ENCODE measurements at places on chromosomes 2 and 18.
A peak's percentile ranks its signal among the peaks of the same experiment; 100 is the strongest.

- DNase-seq: no peak
Observed at GRCh38 chr18:26056291-26056690, 34.1 kb downstream of the SS18 start.

DNA sequence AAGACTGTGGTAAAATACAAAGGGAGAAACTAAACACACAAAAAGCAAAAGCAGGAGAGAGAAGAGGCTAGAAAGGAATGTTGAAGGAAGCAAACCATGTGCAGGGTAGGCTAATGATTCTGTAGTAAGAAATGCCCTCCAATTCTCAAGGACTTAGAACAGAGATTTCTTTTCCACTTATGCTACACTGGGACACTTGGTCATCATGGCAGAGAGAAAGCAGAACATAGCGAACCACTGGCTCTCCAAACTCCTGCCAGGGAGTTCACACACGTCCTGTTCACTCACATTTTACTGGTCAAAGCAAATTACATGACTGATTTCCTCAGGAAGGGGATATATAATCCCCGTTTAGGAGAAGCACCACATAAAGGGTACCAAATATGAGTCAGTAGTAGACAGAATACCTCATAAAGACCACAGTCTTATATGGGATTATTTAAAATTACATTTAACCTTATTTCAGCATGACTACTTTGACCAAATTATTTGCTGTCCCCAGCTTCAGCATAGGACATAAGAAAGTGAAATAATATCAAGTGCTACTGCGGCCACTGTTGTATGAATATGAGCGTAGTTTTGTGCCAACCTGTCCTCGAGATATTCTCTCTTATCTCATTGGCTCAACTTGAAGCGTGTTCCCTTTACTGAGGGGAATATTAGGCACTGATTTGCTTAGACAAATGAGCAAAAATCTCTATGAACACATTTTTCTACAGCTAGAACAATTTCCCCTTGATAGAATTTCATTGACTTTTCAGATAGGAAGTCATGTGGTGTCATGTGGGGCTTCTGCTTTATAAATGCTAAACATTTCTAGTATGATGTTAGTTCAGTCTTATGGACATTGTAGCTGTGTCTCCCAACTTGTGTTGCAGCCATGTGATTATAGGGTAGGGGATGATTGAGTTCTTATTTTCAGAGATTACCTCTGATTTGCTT is 81.7 kb downstream of the FAM161A start:
- no peak for DNase-seq

DNA sequence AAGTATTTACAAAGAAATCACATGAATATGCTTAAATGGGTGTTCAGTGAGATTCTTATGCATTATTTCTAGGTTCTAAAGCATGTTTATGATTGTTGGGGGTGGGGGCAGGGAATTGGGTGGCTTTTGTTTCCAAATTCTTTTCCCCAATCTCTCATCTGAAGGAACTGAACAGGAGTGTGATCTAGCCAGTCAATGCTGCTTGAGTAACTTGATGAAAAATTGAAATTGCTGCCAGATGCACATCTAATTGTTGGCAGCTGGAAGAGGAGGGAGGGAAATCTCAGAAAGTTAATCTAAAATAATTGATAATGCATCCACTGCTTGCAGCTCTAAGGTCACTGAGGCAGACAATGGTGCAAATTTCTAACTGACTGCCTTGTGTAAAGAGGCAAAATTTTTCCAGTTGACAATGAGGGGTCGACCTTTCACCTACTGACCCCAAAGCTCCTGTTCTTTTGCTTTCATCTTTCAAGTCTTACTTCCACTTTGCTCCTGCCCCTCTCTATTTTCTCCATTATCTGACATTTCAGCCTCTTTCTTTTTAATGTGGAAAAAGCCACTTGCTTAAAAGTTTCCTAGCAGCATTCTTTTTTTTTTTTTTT is 53.3 kb downstream of the IRS1 start:
- DNase-seq: no peak

- DNase-seq: no peak
Observed at GRCh38 chr2:1594373-1595171, 149.7 kb downstream of the PXDN start.

DNA sequence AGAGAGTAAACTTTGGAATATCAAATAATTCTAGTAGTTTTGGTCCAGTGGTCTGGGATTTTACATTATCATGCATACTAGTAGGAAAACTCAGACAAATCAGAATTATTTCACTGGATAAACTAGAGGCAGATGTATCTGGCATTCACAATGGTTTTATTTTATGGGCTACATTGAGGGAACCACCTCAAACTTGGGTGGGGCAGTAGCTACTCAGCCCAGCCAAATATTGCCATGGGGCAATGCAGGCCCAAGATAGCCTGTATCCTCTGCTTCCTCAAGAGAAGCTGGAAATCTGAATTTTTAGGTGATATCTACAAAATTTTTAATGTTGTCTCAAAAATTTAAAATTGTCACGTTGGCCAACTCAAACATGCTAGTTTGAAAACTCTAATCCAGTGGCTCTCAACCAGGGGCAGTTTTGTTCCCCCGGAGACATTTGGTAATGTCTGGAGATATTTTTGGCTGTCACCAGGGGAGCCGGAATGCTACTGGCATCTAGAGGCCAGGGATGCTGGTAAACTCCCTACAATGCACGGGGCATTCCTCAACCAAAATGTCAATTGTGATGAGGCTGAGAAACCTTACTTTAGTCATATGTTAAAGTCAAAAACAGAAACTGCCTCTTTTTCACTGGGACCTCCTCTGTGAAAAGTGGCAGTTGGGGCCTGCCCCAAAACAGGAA is 172.8 kb upstream of the SPRED2 start:
- no peak for DNase-seq

- peak; percentile 92 for DNase-seq
Observed at GRCh38 chr2:233267516-233268245, 16.2 kb downstream of the ATG16L1 start.

- no peak for DNase-seq
Observed at GRCh38 chr2:7004636-7005035, 87.4 kb downstream of the RNF144A start.

GRCh38 chr18:50042611-50043010 is 152.3 kb downstream of the MYO5B start:
- DNase-seq: no peak

GRCh38 chr2:136394136-136395060 is 276.4 kb upstream of the CXCR4 start:
- DNase-seq: no peak

GRCh38 chr18:46720521-46720920 is 36.3 kb downstream of the ST8SIA5 start:
- no peak for DNase-seq

DNA sequence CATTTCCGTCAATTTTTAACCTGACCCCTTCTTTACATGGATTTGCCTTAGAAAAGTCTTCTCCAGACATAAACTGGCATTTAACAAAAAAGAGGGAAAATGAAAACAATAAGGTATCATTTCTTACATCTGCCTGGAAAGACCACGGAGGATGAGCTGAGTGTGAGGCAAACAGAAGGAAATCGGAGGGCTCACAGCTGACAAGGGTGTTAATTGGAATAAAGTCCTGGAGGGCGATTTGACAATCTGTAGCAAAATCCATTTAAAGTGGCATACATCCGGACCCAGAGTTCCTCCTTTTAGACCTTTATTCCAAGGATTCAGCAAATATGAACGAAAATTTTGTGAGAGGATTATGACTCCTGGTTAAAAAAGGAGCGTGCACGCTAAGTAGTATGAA is 179.7 kb upstream of the COPS8 start:
- DNase-seq: no peak

All from activated naive CD4-positive, alpha-beta T cell treated with anti-CD3 and anti-CD28 coated beads, Interleukin-2, amount 10 ng/mL, durations not matched to agents 7 days and 5 days (primary cell).